ENCODE measurements at places on chromosomes 1 and 21. TPM values are rescaled to one million over a fixed set of nuclear protein-coding genes. Genes with fewer than 3 reads are reported as not detected.
A peak's percentile ranks its signal among the peaks of the same experiment; 100 is the strongest.

PTBP2 gene
- 365 TPM for total RNA-seq

DNA sequence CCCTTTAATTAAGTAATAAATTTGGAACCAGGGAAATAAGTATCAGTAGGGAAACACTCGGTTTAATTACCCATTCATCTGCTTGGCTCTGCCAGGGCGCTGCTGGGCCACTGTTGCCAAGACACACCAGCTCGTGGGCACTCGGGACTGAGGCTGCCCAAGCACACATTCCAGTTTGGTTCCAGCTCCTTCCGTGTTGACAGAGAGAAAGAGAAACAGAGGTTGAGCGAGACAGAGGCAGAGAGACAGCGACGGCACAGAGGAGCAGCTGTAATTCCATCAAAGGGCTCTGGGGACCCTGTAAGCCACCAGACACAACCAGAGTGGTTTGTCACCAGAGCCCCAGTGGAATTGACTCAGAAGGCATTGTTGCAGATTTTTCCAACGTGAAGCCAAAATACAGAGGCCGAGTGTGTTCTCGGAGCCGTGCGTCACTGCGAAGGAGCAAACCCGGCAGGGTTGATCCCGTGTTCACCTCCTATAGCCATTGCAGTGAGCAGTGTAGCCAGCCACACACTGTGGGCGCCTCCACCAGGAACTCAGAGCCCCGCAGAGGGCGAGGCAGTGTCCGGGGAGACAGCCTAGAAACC lies 33.5 kb downstream of the SYF2 start:
- peak; percentile 66 for DNase-seq

GRCh38 chr1:204084247-204084772 lies 11.4 kb downstream of the SOX13 start:
- DNase-seq: no peak

DNA sequence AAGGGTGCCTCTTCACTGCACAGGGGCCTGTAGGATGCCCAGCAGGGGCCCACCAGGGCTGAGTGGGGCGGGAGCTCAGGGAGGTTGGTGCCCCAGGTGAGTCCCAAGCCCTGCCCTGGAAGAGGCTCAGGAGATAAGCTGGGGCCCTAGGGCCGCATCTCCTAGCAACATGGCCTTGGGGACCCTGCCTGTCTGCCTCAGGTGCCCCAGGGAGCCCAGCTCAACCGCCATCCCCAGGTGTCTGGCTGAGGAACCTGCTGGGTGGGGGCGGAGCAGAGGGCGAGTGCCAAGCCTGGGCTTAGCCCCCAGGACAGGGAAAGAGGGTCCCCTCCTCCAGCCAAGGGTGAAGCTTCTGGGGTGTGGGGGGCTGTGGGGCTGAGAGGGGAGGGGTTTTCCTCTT lies 54.8 kb downstream of the FOXO6 start:
- no peak for DNase-seq

GRCh38 chr1:180178511-180179161 lies 24.0 kb downstream of the QSOX1 start:
- DNase-seq: peak; percentile 82

GRCh38 chr1:177340601-177341067 lies 169.9 kb downstream of the BRINP2 start:
- no peak for DNase-seq

Measured in frontal cortex (tissue), 4 donors.